ENCODE measurements at places on chromosomes 1 and 21.

DNA sequence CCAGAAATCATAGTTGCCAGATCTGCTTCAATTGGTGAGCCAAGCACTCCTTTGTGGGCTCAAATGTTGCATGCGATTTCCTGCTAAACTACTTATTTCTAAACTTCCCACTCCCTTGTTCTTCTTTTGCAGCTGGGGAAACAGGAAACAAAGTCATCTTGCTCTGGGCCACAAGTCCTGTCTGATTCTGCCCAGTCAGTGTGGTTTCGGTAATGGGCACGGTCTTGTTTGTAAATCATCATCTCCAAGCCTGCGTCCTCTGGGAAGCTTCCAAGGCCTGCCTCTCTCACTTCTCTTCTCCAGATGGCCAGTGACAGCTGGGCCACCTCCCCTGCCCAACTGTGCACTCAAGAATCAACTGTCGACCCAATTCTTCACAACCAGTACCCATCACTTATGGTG lies 4.4 kb downstream of the S100A8 start:
- DNase-seq = peak; percentile 96

- DNase-seq = no peak
Measured at GRCh38 chr1:67860776-67861175, 27.5 kb upstream of the GNG12 start.

- DNase-seq = no peak
Measured at GRCh38 chr1:236161230-236161629, 18.9 kb downstream of the GPR137B start.

GRCh38 chr1:219806642-219807041 lies 121.7 kb downstream of the SLC30A10 start:
- DNase-seq = no peak

DNA sequence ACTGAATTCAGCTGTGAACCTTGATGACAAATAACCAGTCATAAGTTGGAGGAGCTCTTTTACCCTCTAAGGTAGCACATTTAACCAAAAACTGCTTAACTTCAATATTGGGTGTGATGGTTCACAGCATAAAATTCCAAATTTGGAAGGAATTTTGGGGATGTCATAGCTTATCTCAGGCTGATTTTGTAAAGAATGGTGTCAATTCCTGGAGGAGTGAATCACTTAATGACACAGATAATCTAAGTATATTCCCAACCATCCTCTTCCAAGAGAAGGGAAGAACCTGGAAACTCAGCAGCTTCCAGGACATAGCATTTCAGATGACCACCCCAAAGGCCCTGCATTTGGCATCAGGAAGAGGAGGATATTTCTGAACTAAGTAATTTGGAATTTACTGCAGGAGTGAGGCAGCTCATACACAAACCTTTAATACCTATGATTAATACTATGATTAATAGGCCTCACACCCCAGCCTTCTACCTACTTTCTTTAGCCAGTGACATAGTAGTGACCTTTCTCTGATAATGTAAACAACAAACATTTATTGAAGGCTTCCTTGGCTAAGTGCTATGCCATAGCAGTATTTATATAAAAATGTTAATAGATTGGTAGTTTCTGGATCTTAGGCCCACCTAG lies 14.5 kb downstream of the GLUL start:
- no peak for DNase-seq

- DNase-seq = no peak
Measured at GRCh38 chr1:85616736-85617135, 36.2 kb downstream of the CCN1 start.

GRCh38 chr1:87137342-87137739 lies 191.3 kb upstream of the LMO4 start:
- no peak for DNase-seq

GRCh38 chr21:35508139-35508888 lies 459.2 kb upstream of the RUNX1 start:
- peak; percentile 92 for DNase-seq

DNA sequence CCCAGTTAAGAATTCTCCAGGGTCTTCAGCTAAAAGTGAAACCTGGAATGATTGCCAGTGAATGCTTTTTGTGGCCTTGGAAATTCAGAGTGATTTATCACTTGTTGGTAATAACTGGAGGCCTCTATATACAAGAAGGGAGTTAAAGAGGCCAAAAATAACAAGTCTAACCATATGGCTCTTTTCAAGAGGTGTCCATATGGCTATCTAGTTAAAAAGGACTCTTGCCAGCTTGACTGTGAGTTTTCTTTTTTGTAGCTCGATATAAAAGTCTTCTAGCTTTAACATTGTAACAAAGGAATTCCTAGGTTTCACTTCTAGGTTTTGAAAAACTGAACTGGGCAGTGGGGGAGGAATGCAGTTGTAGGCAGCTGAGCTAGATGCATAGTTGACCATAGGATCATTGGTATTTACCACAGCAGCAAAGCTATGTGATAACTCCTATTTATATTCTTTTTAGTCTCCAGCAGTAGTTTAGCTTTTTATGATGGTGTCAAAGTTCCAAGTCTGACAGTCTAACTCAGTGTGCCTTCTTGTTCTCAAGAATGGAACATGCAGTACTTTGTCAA lies 44.4 kb downstream of the CACHD1 start:
- no peak for DNase-seq

DNA sequence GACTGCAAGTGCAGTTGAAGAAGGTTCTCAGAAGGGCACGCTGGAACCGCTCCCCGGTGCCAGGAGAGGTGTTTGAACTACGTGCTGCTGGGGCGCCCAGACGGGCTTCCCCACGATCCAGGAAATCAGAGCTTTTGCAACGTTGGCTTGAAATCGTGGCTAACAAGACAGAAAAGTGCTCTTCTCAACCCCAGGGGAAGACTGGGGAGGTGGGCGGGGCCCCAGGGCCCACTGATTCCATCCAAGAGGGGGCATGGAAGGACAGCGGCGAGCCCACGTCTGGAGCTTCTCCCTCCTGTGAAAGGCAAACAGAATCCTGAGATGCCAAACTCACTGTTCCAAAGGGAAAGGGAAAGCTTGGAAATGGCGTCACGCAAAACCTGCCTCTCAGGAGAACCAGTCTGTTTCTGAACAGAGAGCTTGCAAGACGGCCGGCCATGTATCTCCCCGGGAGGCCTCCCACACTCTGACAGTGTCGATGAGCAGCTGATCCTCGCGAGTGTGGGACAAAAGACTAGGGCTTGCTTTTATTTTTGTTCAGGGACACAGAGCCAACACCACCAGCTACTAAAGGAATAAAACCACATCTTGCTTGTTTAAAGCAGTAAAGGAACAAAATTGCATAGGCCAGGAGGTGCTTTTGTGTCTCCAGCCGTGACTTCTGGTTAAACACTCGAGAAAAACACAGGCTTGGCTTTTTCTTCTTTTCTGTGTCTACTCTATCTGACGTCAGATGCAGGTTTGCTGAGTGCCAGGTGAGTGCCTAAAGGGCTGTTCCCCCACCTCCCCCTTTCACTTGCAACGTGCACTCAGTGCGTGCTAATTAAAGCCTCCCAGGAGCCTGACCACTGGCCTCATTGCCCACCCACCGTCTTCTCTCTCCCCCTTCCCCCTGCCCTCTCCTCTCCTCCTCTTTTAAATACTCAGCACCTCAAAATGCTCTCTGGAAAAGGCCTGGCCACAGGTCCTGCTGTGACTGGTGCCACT lies 41.5 kb downstream of the LRRC3 start:
- no peak for DNase-seq

DNA sequence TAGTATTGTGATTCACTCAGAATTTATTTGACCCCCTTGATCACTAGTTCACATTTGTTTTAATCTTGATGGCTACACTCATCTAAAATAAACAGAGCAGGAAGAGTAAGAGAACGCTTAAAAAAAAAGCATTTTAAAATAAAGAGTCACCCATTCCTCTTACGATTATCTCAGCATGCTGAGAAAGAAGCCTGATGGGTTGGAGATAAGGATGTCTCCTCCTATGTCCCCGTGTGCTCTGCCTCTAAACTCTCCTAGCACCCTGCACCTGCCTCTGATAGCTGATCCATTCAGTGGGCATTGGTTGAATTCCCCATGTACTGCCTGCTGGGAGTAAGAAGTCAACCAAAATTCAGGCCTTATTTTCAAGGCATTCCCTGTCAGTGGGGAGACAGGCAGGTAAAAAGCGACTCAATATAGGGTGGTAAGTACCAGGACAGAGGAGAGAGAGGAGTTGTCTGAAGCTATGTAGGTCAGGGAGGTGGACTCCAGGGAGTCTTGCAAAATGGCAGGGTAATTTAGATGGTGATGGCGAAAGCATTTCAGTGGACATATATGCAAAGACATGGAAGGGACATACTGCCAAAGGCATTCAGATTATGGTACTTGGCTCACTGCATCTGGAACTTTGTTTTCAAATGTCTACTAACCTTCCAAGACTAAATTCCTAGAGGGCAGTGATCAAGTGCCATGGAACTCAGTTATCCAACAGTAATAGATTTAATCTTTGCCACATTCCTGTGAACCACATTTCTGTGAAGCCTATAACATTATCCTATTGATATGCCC lies 18.4 kb downstream of the ELAVL4 start:
- no peak for DNase-seq

DNA sequence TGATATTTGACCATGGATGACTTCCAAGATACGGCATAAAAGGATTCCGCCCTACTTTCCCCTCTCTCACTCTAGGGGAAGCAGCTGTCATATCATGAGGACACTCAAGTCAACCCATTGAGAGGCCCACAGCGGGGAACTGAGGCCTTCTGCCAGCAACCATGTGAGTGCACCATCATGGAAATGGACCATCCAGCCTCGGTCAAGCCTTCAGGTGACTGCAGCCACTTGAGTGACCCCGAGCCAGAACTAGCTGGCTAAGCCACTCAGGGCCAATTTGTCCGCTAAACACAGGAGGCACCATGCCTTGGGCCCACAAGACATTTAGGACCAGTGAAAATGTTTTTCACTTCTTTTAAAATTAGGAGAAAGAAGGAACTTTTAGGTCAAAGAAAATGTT lies 11.1 kb upstream of the GJB5 start:
- DNase-seq = no peak

- DNase-seq = no peak
Measured at GRCh38 chr1:213260311-213261075, 209.5 kb downstream of the RPS6KC1 start.

DNA sequence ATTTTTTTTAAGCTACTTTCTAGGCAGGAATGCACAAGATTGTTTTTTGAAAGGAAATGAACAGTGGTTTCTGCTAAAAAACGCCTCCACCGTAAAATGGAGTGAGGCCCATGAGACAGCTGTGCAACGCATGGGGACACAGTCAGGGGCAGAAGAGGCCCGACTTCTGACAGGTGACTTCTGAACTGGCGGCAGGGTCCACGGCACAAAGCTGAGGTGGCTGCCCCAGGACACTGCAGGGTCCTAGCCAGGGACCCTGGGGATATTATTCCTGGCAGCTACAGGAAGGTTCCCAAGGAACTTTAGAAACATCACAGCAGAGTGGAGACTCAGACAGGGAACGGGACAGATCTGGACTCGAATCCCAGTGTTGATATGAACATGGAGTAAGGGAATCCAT lies 75.1 kb downstream of the SIM2 start:
- DNase-seq = no peak

DNA sequence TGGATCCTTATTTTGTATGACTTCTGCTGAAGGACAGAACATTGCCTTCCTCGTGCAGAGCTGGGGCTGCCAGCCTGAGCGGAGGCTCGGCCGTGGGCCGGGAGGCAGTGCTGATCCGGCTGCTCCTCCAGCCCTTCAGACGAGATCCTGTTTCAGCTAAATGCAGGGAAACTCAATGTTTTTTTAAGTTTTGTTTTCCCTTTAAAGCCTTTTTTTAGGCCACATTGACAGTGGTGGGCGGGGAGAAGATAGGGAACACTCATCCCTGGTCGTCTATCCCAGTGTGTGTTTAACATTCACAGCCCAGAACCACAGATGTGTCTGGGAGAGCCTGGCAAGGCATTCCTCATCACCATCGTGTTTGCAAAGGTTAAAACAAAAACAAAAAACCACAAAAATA lies 27.5 kb upstream of the KDM4A start:
- DNase-seq = no peak

DNA sequence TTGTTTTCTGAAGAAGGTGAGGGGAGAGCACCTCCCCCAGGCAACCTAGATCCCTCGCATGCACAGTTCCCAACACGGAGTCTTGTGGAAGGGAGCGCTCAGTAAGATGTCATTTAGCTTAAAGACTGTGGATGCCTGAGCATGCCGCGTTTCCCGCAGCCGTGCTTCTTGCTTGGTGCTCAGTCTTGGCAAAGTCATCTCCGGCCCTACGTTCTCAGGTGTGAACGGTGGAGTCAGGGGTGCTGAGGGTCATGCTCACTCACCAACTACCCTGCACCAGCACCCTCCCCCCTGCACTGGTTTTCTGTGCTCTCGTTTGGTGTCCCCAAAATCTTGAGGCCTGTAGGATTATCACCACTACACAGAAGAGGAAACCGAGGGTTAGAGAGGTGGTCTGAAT lies 202.1 kb downstream of the RHOU start:
- DNase-seq = no peak

DNA sequence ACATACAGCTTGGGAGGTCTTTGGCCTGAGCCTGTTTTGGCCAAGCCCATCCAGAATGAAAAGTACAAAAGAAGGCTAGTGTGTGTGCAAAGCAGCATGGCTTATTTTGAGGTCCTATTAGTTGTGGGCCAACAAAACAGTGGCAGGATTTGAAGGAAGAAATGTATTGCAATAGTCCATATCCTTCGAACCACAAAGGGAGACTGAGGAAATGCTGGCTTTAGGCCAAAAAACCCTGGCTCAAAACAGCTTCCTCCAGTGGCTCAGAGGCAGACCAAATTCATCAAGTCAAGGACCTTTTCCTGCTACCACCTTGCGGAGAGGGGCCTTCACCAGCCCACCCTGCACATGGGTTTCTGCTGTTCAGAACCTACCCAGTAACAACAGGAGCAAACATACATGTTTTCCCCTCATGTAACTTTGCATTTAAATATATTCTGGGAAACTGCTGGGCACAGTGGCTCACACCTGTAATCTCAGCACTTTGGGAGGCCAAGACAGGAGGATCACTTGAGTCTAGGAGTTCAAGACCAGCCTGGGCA lies 43.3 kb downstream of the VPS26C start:
- DNase-seq = no peak

DNA sequence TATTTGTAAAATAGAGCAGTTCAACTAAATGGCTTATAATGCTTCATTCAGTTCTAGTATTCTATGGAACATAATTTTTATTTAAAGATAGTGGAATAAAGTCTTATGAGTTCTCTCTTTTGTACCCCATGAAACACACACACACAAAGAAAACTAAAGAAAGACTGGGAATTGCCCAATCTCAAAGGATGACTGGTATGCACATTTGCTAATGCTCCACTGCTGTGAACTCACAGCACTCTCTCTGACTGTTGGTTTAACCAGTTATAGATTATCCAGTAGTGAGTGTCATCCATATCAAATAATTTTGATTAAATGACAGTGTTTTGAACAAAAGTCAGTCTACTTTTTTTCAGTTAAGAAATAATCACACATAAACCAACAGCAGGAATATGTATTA lies 1082.4 kb upstream of the B3GALT2 start:
- DNase-seq = no peak

DNA sequence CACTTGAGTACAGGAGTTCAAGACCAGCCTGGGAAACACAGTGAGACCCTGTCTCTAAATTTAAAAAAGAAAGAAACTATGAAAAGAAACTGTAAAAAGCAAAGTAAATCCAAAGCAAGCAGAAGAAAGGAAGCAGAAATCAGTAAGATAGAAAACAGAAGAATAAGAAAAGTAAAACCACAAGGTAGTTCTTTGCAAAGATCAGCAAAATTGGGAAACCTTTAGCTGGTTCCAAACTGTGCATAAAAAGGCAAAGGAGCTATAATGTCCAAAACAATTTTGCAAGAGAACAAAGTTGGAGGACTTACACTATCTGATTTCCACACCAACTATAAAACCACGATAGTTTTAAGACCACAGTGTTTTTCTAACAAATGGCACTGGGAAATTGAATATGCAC lies 218.8 kb downstream of the RPS6KC1 start:
- DNase-seq = peak; percentile 8
